ENCODE measurements at places on chromosomes 1 and 21.

- no peak for DNase-seq
These were observed 27.9 kb upstream of the EFHD2 start for GRCh38 chr1:15381805-15382204.

DNA sequence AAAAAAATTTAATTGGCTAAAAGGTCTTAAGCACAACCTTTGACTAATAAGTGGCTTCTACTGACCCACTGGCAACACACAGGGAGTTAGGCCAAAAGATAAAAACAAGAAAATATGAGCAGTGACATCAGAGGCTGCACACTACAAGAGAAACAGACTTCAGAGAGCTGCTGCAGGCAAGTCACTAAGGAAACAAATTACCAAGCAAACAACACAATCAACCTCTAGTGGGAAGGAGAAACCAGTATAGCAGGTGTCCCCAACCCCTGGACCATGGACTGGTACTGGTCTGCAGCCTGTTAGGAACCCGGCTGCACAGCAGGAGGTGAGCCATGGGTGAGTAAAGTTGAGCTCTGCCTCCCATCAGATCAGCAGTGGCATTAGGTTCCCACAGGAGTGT is 20.8 kb upstream of the ENSA start:
- no peak for DNase-seq

DNA sequence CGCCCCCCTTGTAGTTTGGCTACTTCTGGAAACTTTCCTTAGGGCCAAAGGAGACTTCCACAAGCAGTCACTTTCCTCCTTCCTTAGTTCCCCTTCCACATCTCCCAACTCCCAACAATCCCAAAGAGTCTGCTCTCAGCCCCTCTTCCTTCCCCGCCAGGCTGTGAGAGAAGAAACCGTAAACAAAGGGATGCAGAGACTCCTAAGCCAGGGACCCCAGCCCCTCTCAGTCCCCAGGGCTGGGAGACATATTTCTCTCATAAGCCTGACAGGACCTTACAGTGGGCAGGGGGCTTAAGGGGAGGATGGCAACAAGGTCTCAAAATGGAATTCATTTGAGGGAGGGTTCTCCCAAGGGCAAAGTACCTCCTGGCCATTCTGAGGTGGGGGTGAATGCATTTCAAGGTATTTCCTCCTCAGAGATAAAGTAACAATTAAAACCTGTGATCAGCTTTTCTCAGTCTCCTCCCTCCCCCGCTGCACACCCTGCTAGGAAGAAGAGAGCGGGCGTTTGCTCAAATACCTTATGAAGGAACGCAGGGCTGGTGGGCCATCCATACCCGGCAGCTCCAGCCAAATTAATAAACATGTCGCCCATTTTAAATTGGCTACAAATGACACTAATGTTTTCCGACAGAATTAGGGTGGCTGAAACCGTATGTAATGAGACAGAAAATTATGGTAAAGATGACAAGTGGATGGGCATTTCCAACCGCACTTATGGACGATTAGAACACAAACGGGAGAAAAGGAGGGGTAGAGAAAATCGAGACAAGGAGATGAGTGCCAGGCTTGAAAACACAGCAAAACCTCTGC is 4.0 kb downstream of the BARHL2 start:
- DNase-seq, result no peak

- DNase-seq, result no peak
These were observed 115.2 kb downstream of the TGFBR3 start for GRCh38 chr1:91770667-91771268.

DNA sequence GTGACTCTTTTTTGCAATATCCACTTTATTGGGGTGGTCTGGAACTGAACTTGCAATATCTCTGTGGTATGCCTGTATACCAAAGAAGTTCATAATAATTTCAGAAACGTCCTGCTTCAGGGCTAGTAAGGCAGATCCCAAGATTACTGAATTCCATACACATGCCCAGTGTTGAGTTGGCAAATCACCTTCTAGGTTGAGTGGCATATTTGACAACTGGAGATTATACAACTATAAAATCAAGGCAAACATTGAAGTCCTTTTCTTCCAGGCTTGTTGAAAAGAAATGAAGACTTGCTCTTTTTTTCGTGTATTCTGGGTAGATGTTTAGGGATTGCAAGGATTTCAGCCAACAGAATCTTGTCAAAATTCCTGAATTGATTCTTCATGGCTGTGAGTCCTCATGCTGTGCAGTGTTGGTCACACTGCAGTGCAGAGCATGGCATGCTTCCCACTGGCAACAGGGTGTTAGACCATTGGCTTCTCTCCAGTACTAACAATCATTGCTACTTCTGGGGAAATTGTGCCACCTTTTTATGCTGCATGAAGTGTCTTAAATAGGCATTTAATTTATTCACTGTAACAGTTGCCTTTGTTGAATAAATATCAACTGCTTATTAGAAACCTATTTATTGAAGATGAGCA is 367.1 kb upstream of the ADGRL4 start:
- DNase-seq, result peak; percentile 32

- DNase-seq, result no peak
These were observed 10.1 kb downstream of the FAM131C start for GRCh38 chr1:16063226-16063829.

DNA sequence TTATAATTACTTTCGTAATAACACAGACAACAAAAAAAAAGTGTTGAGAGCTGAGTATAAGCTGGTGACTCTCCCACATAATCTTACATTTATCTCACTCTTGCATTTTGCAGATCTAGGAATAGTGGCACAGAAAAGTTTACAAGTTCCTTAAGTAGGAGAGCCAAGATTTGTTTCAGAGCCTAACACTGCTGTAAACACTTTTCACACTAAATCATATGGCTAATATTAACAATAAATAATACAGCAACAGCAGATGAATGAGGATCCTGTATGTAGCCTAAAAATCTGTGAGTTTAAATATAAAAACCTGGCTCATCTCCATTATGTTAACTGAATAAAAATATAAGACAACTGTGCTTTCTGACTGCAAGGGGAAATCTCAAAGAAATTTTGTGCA is 846.5 kb upstream of the ADAMTS5 start:
- no peak for DNase-seq

DNA sequence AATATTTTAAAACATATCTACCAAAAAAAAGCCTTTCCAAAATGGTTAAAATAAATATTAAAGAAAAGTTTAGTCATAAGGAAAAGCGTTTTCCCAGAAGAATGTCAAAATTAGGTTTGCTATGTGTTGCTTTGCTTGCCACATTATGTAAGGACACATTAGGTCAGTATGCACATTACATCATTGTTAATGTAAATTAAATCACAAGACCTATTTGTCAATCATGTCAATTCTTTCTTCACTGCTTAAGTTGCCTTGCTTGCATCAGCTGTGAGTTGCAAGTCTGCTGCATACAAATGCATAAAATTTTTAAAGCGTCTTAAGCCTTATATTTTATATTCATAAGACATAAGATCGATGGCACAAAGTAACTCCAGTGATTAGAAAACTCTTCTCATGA is 448.9 kb downstream of the PCP4 start:
- DNase-seq, result no peak

DNA sequence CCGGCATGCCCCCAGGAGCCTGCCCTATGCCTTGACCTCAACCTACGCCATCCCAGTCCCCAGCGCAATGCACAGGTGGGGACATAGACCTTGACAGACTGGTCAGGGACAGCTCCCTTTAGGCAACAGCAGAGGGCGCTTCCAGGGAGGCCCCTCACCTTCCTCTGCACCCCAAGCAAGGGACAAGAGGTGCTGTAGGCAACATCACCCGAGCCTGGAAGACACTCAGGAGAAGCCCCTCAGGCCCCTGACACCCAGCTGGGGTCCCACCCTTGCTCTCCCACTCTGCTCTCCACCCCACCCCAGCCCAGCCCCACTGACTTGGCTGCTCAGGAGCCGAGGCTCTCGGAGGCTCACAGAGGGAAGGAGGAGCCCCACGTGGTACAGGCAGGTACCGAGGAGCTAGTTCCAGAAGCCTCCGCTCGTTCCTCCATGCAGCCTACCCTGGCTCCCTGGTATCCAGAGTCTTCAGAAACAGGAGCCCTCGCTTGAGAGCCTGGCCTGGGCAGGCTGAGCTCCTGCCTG is 2.4 kb upstream of the WNT3A start:
- DNase-seq, result no peak

GRCh38 chr1:152061952-152062351 is 25.1 kb upstream of the S100A11 start:
- no peak for DNase-seq

- peak; percentile 30 for DNase-seq
These were observed 705 bp downstream of the UROD start for GRCh38 chr1:45012639-45013278.

DNA sequence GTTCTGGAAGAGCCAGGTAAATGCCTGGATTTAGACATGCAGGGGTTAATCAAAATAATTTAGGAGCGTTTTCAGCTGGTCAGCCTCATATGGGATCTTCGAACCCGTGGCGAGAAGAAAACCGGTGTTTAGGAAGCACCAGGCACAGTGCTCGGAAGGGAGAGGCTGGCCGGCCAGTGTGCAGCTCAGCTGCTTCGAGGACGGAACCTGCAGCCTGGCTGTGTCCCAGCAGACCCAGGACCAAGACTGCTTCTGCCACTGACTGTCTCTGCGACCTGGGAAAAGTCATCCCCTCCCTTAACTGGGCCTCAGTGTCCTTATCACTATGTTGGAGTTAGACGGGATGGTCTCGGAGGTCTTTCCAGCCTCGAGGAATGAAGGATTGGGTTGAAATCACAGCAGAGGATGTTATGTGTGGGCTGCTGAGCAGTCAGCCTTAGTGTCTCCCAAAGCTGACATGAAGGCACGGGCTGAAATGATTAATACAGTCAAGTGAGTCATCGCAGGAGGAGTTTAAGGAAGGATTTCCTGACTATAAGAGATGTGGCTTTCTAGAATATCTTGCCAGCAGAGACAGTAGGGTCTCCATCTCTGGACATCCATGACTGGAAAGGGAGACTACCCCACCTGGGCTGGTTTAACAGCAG is 20.8 kb downstream of the PPFIA4 start:
- DNase-seq, result peak; percentile 76
